ENCODE measurements at places on chromosomes 16 and 17.

DNA sequence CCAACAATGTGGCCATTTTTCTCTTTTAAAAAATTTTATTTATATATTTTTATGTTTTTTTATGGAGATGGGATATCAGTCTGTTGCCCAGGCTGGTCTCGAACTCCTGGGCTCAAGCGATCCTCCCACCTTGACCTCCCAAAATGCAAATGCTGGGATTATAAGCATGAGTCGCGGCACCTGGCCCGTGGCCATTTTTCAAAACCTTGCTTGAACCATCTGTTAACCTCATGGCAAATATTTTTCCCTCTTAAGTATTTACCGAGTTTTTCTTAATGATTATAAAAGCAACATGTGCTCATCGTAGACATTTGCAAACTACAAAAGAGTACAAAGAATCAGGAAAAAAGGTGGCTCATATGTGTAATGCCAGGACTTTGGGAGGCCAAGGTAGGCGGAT, 127.6 kb downstream of the ABCC6 start:
- DNase-seq, result no peak

GRCh38 chr16:77850636-77851333, 62.4 kb downstream of the VAT1L start:
- DNase-seq, result no peak

DNA sequence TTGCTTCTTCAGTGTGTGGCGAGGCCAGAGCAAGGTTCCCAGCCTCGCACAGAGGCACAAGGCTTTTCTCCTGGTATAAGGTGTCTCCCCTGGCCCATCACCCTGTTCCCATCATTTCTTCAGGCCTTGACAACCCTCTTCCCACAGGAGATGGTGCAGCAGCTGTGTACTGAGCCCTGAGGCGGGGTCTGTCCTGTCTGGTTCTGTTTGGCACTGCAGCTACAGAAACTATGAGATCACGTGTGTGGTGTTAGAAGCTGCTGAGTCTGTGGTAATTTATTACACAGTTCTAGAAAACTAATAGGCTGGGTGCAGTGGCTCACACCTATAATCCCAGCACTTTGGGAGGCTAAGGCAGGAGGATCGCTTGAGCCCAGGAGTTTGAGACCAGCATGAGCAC, 7.2 kb downstream of the PLA2G15 start:
- DNase-seq, result no peak

- no peak for DNase-seq
These were observed 36.3 kb downstream of the SPECC1 start for GRCh38 chr17:20045476-20045875.

- DNase-seq, result no peak
These were observed 387.3 kb downstream of the HS3ST3B1 start for GRCh38 chr17:14688134-14688533.
